ENCODE measurements at places on chromosomes 13 and 19.

DNA sequence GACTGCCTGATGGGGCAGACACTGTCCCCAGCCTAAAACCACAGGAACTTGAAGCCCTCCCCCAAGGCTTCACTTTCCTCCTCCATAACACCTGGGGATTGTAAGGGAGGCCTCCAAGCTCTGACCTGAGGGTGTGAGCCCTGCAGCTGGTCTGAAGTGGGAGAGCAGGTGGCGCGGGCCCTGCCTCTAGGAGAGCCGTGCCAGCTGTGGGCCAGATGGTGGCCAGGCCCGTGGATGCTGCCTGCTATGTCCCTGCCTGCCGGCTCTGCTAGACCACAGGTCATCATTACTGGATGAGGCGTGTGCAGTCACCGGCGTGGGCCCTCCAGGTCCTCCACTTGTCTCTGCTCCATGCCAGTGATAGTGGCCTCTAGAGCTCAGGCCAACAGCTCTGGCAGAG lies 3.5 kb upstream of the KLHL26 start:
- DNase-seq: no peak

GRCh38 chr19:16625163-16625958 lies 2.6 kb downstream of the MED26 start:
- DNase-seq: no peak

- no peak for DNase-seq
Observed at GRCh38 chr13:40787062-40787461, 2.3 kb upstream of the SLC25A15 start.

DNA sequence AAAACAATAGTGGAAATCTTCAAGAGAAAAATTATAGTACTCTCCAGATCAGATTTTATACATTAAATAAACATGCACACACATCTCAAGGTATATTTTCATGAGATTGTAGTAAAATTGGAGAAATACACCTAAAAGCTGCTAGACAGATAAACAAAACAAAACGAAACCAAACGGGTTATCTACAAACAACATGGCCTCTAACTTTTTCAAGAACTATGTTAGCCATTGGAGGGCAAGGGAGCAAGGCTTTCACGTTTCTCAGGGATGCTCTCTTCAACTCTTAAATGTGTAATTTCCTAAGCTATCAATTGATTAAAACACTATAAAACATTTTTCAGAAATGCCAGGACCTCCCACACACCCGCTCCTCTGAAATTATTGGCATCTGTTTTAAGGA lies 1262.4 kb upstream of the PCDH20 start:
- DNase-seq: no peak

DNA sequence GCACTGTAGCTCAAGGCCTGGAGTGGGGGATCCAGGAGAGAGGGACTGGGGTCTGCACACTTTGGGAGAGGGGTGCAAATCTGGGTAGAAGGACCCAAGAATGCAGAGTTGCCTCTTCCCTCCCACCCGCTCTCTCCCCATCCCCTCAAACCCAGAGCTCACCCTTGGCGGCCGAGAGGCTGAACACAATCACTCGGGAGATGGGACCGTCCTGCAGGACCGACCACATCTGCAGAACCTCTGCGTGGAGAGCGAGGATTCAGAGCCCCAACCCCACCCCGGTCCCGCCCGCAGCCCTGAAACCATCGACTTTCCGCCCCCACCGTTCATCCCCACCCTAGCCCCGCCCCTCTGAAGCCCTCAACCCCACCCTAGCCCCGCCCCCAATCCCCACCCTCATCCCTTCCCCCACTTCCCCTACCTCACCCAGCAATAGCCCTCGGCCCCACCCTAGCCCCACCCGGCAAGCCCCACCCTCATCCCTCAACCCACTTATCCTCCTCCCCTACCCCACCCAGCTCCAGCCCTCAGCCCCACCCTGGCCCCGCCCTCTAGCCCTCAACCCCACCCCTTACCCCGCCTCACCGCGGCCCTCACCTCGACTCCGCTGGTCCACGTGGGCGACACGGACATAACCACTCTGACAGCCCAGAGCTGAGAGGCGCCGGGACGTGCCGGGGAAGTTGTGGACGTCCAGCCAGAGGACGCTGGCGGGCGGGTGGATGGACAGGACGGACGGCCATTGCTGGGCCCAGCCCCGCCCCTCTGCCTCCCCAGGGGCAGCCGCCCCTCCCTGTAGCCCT lies 4.1 kb downstream of the KPTN start:
- no peak for DNase-seq

All from activated T-cell treated with anti-CD3 and anti-CD28 coated beads for 48 hours (primary cell).